ENCODE measurements at places on chromosomes 6 and 20. TPM values are rescaled to one million over a fixed set of nuclear protein-coding genes. Genes with fewer than 3 reads are reported as not detected.

The HTR1B gene
- 6.1 TPM for total RNA-seq

The PHACTR1 gene
- total RNA-seq: 12.5 TPM

The RBM39 gene
- 126 TPM for total RNA-seq

The FOXC1 gene
- 10.5 TPM for total RNA-seq

The SLC17A3 gene
- total RNA-seq: not detected

The OGFRL1 gene
- total RNA-seq: 43.8 TPM

The SYS1 gene
- 29.5 TPM for total RNA-seq

The FNDC11 gene
- 0.80 TPM for total RNA-seq

The OR12D2 gene
- total RNA-seq: not detected
